ENCODE measurements at places on chromosomes 12 and 14.

- no peak for DNase-seq
These were observed 31.8 kb upstream of the CLIP1 start for GRCh38 chr12:122454250-122454721.

- no peak for DNase-seq
These were observed 9.6 kb upstream of the PHC1 start for GRCh38 chr12:8904665-8905064.

DNA sequence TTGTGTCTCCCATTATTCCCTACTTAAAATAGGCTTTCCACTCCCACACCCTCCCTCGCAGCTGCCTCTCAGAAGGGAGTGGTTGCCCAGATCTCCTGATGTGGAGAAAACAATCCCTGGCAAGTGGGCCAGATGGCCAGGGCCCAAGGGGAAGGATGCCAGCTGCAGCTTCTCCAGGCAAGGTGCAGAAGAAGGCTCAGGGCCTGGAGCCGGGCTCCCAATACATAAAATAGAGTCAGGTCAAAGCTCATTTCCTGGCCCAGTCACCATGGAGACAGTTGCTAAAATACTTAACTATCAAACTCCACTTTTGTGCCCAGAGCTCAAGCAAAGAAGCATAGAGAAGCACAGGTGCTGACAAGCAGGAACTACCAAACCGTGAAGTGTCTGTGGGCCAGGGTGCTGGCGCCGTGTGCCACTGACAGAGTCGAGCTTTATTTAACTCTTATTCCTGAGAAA, 45.7 kb upstream of the ITPR2 start:
- DNase-seq = no peak

GRCh38 chr12:70400124-70400523, 34.0 kb downstream of the KCNMB4 start:
- DNase-seq = no peak

DNA sequence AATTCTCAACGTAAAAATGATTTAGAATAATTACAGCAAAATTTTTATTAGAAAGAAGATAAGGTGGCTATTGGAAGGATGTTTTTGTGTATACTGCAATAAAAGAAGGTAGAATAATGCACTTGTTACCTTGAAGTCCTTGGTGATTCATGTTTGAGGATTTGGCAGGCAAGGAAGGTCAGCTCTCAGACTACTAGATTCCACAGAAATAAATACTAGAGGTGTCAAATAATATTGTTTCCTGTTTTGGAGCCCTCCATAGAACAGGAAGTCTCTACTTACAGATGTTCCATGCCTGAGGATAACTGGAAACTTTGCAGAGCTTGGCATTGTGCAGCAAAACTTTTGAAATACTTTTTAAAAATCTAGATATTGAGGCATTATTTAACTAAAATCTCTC, 284.3 kb upstream of the SYT1 start:
- DNase-seq = no peak

GRCh38 chr12:50784501-50784900, 20.6 kb downstream of the ATF1 start:
- no peak for DNase-seq

GRCh38 chr12:91154131-91154530, 28.5 kb downstream of the DCN start:
- DNase-seq = no peak

GRCh38 chr12:45685680-45686079, 43.8 kb upstream of the ARID2 start:
- DNase-seq = no peak

GRCh38 chr14:58607952-58608317, 29.8 kb upstream of the DACT1 start:
- DNase-seq = no peak

- DNase-seq = no peak
These were observed 116.6 kb upstream of the RTL1 start for GRCh38 chr14:101019990-101020710.

DNA sequence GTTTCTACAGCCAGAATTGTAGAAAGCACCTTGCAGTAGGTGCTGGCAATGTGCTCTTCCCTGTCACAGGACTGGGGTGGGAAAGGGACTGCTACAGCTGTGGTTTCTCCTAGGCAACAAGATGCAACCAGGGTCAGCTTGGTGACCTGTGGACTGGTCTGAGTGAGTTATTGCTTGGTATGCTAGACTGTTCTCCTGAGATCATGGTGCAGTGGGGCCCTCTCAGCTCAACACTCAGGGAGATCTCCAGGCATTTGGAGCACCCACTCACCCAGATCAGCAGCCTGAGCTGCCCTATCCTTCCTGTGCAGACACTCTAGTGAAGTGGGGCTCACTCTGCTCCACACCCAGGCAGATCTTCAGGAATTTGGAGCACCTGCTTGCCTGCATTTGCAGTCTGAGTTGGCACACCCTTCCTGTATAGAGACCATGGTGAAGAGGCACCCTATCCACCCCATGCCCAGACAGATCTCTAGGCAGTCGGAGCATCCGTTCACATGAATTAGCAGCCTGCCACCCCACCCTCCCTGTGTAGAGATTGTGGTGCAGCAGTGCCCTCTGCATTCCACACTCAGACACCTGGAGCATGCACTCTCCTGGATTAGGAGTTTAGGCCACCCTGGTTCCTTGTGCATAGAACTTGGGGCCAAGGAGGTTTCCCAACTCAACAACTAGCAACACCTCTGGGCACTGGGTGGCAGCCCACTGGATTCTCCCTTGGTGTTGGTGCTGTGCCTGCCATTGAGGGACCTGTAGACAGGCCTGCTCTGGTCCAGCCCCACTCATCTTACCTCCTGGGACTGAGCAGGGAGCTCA, 3.8 kb upstream of the FAM186B start:
- DNase-seq = no peak

Measured in activated CD8-positive, alpha-beta memory T cell treated with anti-CD3 and anti-CD28 coated beads for 48 hours (primary cell).